ENCODE measurements at places on chromosomes 11 and 22.

- DNase-seq: no peak
These were observed 4.7 kb downstream of the MPEG1 start for GRCh38 chr11:59207988-59208451.

DNA sequence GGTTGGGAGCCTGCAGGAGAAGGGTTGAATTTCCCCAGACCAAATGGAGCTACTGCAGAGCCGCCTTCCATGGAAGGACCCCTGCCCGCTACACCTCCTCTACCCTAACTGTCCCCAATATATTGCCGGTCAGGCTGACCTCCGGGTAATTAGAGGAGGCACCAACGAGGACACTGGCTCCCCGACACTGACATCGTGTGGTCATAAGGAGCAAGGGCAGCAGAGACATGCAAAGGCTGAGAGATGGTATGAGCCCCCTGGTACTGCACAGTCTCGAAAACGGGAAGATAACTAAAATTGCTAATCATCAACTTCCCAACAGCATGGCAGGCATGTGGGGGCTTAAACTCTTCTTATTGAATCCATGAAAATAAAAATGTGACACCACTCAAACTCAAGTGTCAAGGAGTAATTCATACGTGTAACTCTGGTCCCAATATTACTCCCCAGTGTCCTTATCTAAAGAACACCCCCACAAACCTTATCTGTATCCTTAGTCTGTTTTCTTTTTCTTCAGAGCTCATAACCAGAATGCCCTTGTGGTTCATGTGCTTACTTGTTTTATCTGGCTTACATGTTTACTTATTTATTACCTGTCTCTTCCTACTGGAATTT is 4.4 kb downstream of the CAVIN3 start:
- DNase-seq: no peak

DNA sequence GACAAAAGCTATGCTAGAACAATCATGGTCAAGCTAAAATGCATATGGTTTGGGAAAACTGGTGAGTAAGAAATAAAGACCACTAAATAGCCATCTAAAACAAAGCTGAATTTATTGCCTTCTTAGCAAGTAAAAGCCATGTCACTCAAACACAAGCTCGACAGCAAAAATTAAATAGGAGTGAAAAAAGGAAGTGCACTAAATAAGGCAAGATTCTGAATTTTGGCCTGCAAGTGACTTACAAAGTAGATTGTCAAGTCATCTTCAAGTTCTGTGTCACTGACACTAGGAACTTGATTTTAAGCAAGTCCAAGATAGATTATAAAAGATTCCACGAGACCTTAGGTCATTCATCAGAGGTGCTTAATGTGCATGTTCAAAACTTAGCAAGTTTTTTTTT is 27.4 kb downstream of the TUG1 start:
- DNase-seq: no peak

DNA sequence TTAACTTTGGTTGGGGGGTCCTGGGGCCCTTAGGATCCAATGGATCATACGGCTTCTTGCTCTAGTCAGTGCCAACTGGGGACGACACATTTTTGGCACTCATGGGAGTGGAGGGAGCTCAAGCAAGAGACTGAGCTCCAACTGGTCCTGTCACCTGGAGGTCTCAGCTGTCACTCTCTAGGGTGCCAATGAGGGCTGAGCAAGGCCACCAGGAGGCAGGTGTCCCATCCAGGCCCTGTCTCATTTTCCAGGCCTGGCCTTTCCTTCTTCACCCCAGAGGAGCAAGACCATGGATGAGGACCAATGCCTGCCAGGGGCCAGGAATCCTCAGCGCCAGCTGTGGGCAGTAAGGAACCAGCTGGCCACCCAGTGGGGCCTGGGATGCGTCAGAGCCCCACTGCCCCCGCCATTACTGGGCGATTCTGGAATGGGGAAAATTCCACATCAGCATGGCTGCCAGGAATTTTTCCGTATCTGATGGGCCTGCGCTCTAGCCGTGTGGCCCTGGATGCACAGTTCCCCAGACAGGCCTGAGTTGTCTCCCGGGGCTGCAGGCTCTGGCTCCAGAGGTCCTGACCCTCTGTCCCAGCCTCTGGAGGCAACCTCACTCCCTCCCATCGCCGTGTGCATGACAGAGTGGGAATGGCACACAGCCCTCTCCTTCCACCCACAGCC is 669 bp upstream of the GAL3ST1 start:
- no peak for DNase-seq

- DNase-seq: no peak
These were observed 737.2 kb downstream of the LRRC4C start for GRCh38 chr11:40722179-40722795.

DNA sequence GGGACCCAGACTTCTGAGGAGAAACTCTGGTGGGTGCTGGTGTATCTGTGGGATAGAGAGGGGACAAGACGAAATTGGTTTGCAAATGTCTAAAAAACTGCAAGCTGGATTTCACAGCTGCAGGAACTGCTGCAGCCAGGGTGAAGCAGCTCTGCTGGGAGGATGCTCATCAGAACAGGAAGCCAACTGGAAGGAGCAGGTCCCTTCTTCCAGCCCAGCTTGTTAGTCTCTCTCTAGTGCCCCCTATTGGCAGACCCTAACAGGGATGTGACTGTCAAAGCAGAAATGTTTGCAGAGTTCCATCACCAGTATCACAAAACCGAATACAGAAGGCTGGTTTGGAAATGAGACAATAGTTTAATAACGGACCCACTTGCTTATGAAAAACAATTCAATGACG is 74.8 kb upstream of the SLC22A12 start:
- DNase-seq: no peak

DNA sequence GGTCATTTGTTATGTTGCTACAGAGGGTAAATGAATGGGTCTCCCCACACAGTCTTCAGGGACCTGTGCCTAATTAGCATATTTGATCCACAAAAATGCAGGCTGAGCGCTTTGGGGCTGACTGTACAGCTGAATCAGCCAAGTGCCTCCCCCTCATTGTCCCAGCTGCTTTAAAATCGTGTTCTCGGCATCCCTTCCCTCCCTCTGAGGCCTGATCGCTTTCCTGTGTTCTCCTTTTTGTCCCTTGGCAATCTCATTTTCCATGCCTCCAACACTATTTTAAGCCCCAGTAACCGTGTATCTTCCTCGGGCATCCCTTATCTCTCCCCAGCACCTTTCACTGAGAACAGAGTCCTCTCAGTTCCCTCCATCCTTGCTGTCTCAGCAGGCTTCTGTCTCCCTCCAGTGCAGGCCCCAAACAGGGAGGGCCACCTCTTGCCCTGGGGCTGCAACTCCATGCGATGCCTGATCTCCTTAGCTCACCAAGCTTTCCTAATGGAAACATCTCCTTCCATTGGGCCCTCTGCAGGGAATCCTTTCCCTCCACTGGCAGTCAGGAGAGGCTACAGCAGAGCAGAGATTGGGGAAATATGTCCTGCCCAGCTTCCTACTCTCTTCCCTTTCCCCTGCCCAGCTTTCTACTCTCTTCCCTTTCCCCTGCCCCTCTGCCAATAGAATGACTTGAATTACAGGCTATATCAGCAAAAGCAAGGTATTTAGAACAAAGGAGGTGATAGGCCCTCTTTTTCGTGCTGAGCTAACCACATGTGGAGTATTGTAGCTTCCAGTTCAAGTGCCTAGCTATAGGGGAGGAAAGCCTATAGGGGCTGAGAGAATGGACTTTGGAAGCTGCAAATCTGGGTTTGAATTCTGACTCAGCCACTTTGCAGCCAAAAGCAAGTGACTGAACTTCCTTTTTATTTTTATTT is 13.8 kb downstream of the UQCR10 start:
- DNase-seq: no peak

GRCh38 chr11:116730241-116730561 is 42.6 kb downstream of the BUD13 start:
- DNase-seq: no peak

GRCh38 chr11:47595029-47595428 is 818 bp upstream of the C1QTNF4 start:
- no peak for DNase-seq

DNA sequence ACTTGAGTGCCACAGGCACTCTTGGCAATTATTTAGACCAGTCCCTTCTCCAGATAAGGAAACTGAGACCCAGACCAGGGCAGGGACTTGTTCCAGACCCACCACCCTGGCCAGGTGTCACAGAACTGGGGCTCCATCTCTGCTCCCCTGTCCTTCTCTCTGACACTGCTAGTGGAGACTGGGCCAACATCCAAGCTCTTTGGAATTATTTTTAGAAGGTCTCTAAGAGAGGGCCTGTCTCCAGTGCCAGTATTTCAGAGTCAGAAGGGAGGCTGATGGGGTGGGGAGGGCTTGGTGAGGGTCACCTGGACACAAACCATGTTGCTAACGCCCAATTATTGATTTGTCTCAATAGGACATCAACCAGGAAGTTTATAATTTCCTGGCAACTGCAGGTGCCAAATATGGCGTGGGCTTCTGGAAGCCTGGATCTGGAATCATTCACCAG is 32.7 kb downstream of the POLR3H start:
- no peak for DNase-seq

DNA sequence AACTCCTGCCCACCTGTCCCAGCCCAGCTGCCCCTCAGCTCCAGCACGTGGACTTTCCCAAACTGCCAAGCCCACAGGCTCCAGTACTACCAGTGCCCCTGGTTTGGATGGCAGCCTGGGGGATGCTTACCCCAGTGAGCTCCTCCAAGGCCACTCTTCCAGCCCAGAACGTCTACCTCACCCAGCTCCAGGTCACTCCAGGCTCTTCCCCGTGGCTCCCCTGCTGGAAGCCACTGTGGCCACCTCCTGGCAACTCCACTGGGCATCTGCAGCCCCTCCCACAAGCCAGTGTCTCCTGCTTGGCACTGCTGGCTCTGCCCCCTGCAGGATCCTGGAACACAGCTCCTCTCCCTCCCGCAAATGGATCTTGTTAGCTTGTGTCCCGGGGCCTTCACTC is 29.3 kb downstream of the LMO1 start:
- DNase-seq: no peak
